Epithelial cell of alveolus of lung (primary cell): ENCODE measurements at places on chromosomes 13 and 19. TPM values are rescaled to one million over a fixed set of nuclear protein-coding genes. Genes with fewer than 3 reads are reported as not detected.

PROSER3 gene
- total RNA-seq = 12.4 and 18.0 TPM in 2 replicates

TEX26 gene
- total RNA-seq = 0.56 TPM in 1 of 2 replicates, not detected in the other

USP12 gene
- 10.2 and 24.0 TPM in 2 replicates for total RNA-seq

ADGRE3 gene
- total RNA-seq = not detected in 2 replicates

GNG7 gene
- total RNA-seq = 2.0 TPM in 1 of 2 replicates, not detected in the other

LILRB1 gene
- not detected in 2 replicates for total RNA-seq

ERICH4 gene
- not detected in 2 replicates for total RNA-seq

SBSN gene
- not detected in 2 replicates for total RNA-seq

KCNN1 gene
- 0.13 and 1.8 TPM in 2 replicates for total RNA-seq

OR7C1 gene
- not detected in 2 replicates for total RNA-seq

KLK6 gene
- not detected in 2 replicates for total RNA-seq

INTS6 gene
- total RNA-seq = 22.5 and 27.8 TPM in 2 replicates

HNRNPA1L2 gene
- total RNA-seq = 2.3 and 4.5 TPM in 2 replicates

SYT5 gene
- total RNA-seq = 0.08 and 0.26 TPM in 2 replicates

NTF4 gene
- total RNA-seq = not detected in 2 replicates

KLF12 gene
- 7.4 and 14.8 TPM in 2 replicates for total RNA-seq

PABPC3 gene
- under 0.01 and 0.56 TPM in 2 replicates for total RNA-seq

ACP7 gene
- 0.26 TPM in 1 of 2 replicates, not detected in the other for total RNA-seq

EBI3 gene
- total RNA-seq = 0.39 TPM in 1 of 2 replicates, not detected in the other

FAM124A gene
- 0.24 and 1.2 TPM in 2 replicates for total RNA-seq

GPR183 gene
- total RNA-seq = 2.3 TPM in 1 of 2 replicates, not detected in the other

RGCC gene
- 31.8 and 76.5 TPM in 2 replicates for total RNA-seq
